ENCODE measurements at places on chromosomes 4 and X.

DNA sequence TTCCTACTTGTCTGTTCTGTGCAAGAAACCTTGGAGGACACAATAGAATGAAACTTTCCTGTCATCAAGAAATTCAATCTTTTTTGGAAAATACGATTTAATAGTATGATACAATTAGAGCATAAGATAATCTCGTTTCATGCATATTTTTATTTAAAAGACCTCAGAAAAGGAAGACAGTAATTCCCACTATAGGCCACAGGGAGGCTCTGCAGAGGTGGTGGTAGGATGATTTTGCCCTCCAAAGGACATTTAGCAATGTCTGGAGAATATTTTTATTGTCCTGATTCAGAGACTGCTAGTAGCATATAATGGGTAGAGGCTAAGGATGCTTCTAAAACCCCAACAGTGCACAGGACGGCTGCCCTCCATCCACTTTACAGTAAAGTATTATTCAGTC, 68.7 kb downstream of the PAK3 start:
- peak; percentile 3 for DNase-seq

DNA sequence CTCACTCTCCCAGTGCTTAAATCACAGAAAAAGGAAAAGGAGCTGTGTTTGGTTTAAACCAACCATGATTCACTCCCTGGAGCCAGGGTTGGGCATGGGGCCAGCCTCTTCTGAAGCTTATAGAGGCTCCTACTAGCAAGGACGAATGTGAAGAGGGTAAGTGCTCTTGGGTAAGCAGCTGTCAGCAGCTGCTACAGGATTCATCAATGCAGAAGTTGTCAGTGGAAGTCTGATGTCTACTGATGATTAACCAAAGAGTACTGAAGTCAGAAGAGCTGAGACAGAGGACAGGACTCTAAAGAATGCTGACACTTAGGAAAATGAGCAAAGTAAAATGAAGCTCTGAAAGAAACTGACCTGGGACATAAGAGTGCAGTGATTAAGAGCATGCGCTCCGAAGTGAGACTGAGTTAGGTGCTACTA, 32.7 kb upstream of the JADE1 start:
- DNase-seq: no peak

DNA sequence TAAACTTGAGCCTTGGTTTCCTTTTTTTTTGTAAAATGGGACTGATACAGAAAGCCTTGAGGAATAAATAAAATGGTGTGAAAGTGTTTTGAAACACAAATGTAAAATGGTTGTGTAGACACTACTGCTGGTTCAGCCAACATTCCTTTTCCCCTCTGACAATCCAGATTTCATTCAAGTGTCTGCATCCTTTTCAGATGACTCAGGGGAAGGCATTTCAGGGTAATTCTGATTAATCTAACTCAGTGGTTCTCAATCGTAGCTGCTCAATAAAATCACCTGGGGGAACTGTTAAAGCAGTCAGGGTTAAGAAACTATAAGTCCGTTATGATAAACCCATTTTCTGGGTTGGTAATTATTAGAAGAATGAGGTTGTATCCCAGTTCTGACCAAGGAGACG, 4.6 kb downstream of the ARHGAP10 start:
- peak; percentile 29 for DNase-seq

- no peak for DNase-seq
Measured at GRCh38 chr4:33628296-33628695, 2616.0 kb downstream of the ARAP2 start.

DNA sequence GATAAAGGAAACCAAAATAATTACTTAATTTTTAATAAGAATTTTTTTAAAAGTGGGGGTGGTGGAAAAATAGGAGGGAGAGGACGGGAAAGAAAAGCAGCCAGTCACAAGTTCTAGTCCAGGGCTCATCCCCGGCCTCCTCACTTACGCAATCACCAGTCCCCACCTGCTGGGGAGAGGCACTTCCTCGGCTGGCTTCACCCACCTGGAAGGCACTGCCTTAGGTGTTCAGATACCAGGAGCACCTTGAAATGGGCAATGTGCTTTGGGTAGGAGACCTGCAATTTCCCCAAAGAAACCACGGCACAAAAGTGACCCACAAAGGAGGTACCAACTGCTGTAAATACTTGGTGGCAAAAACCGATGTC, 23.8 kb downstream of the AFAP1 start:
- no peak for DNase-seq

DNA sequence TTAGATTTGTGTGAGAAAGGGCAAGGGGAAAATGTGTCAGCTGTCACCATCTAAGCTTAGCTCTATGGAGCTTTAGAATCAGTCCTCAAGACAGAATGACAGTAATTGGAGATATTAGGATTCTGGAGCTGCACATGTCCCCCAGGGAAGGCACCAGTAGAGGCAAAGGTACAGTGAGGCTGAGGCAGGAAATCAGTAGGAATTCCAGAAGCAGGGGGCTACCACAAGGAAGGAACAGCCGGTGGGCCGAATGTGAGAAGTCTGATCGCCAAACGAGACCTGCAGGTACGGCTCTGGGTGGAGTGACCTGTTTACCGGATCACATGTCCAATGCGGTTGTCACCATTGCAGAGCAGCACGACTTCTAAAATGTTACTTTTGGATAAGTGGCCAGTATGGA, 52.6 kb downstream of the RNF150 start:
- no peak for DNase-seq

DNA sequence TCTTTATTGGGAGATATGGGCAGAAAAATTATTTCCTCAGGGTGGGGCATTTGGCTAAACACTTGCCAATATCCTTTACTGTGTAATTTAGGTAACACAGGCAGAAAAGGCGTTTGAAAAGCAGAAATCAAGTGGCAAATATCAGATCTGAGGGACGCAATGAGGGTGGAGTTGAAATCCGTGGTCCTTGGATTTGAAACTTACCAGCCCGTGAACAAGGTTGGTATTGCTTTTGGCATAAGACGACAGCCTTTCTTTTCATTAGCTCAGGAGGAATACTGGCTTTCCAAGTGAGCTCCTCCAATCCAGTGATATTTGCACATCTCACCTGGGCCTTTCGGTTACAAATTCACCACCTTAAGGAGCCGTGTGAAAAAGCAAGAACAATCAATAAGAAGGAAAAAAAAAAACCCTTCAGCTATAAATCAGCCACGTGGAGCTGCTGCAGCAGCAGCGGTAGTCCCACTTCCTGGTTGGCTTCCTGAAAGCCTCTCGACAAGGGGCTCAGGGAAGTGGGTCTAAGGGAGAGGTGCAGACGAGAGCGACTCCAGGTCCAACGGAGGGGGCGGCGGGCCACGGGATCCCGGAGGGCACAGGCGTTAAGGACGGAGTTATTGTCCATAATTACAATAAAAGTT, 734 bp upstream of the GALNT7 start:
- DNase-seq: peak; percentile 49

All from activated CD4-positive, alpha-beta T cell treated with anti-CD3 and anti-CD28 coated beads, Interleukin-10, Interleukin-2, amounts not matched to agents 100 ng/mL and 50 ng/mL, durations not matched to agents 16 hours and 8 hours (primary cell).